Bronchus fibroblast of lung (primary cell): ENCODE measurements at places on chromosomes 7 and 10. TPM values are rescaled to one million over a fixed set of nuclear protein-coding genes. Genes with fewer than 3 reads are reported as not detected.

CYP3A5 gene
- 0.15 TPM in 1 of 2 replicates, not detected in the other for total RNA-seq

CLCN1 gene
- total RNA-seq = under 0.01 TPM in 1 of 2 replicates, not detected in the other

RBP3 gene
- not detected in 2 replicates for total RNA-seq

UBTD1 gene
- total RNA-seq = 19.5 and 20.2 TPM in 2 replicates

CFAP58 gene
- 0.15 and 0.17 TPM in 2 replicates for total RNA-seq

WNT8B gene
- not detected in 2 replicates for total RNA-seq
